ENCODE measurements at places on chromosomes 12 and 14.

- DNase-seq: no peak
Observed at GRCh38 chr12:51122844-51123243, 39.4 kb upstream of the CSRNP2 start.

DNA sequence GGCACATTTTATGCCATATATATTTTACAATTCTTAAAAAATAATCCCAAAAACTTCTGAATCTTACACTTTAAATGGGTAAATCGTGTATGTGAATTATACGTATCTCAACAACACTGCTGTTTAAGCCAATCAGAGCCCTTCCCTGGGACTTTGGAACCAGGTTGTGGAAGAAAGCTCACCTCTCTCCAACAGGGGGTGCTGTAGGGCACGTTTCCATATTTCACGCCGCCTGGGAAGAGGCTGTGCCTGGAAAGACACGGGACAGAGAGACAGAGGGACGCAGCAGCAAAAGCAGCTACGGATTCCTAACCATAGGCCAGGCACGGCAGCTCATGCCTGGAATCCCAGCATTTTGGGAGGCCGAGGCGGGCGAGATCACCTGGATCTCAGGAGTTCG is 29.4 kb upstream of the FBRSL1 start:
- no peak for DNase-seq

DNA sequence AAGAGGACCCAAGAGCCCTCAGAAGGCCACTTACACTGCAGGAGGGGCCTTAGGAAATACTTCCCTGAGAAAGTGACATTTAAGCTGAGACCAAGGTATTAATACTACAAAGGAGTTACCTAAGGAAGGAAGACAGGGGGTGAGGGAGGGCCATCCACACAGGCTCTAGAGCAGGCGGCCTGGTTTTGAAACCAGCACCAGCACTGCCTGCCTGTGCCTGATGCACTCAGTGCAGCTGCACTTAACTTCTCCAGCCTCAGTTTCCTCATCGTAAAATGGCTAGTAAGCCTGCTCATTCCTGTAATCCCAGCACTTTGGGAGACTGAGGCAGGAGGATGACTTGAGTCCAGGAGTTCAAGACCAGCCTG is 45.5 kb upstream of the PLEKHG6 start:
- no peak for DNase-seq

DNA sequence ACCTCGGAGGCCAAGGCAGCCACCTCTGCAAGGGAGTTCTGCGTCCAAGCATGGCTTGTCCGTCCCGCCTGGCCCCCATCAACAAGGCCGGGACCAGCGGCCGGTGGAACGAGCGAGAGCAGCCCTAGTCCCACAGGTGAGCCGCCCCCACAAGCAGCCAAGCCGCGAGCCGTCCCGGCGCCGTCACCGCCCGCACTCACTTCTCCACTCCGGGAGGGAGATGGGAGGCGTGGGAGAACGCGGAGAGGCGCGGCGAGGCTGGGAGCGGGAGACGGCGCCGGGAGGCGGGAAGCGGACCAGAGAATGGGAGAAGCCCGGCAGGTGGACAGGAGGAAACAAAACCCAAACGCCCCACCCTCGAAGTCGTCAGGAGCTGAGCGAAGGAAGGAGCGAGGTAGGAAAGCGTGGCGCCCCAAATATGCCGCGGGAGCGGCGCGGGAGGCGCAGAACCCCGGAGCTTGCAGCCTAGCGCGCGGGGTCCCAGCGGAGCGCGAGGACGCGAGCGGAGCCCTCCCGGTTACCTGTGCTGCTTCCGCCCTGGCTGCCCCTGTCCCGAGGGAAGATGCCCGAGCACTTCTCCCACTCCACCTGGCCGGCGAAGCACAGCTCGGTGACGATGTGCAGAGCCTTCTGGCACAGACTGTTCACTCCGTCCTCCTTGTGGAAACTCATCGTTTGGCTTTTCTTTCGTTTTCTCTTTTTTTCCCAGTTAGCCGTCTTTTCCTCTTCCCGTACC is 600 bp downstream of the SYT10 start:
- DNase-seq: peak; percentile 13

- no peak for DNase-seq
Observed at GRCh38 chr12:92065018-92065499, 80.6 kb downstream of the BTG1 start.

- DNase-seq: no peak
Observed at GRCh38 chr12:126534495-126534894, 1469.3 kb downstream of the AACS start.

DNA sequence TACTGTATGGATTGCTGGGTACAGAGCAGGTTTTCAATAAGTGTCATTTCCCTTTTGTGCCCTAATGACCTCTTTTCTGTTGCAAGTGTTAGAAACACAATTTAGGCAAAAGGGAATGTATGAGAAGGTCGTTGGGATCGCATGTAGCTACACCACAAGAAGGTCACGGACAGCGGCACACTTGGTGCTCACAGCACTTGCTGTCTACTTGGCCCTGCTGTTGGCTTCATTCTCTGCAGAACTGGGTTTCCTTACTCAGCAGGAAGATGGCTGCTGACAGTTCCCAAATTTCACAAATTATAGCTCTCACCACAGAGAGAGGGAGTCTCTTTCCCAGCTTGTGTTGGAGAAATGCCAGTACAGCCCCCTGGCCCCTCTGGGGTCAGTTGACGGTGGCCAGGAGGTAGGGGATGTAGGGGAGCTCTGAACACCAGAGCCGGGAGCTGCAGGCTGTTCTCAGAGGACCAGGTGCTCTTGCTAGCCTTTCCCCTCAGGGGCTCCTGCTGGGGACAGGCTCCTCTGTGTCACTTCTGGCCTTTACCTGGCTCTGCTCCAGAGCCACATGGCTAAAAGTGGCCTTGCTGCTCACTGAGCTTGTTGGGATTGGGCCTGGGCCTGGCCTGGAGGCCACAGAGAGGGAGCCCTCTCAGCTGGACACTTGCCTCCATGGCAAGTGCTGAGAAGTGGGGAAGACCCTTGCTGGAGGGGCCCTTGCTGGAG is 50.9 kb upstream of the BCL7A start:
- DNase-seq: no peak

Data from GM12891 (cell line).